Germinal center (tissue), 1 donor: ENCODE measurements at places on chromosomes 5 and 9.

- no peak for DNase-seq
Observed at GRCh38 chr5:120706877-120707276, 242.8 kb downstream of the PRR16 start.

- DNase-seq = no peak
Observed at GRCh38 chr5:148902478-148902877, 76.1 kb downstream of the ADRB2 start.

DNA sequence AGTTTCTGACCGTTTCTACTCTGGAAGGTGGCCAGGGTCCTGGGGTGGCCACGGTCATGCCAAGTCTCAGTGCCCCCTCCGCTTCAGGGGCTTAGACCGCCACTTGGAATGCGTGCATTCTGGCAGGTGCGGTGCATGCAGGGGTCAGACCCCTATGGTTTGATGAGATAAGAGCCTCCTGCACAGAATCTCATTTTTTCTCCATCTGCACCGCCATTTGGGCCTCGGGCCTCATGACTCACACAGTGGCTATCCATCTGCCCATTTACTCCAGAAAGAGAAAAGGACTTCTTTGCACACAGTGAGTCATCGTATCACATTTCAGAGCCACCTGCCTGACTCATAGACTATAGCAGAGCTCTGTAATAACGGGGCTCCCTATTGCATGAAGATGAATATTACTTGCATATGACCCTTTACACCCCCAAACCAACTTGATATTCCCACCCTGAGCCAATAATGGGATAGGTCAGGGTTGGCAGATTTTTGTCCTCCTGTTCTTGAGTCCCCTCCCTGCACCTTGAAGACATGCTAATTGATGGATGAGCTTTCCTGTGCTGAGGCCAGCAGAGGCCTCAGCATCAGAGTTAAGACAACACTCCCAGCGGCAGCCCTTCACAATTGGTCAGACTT lies 157.4 kb downstream of the NR3C1 start:
- DNase-seq = no peak

DNA sequence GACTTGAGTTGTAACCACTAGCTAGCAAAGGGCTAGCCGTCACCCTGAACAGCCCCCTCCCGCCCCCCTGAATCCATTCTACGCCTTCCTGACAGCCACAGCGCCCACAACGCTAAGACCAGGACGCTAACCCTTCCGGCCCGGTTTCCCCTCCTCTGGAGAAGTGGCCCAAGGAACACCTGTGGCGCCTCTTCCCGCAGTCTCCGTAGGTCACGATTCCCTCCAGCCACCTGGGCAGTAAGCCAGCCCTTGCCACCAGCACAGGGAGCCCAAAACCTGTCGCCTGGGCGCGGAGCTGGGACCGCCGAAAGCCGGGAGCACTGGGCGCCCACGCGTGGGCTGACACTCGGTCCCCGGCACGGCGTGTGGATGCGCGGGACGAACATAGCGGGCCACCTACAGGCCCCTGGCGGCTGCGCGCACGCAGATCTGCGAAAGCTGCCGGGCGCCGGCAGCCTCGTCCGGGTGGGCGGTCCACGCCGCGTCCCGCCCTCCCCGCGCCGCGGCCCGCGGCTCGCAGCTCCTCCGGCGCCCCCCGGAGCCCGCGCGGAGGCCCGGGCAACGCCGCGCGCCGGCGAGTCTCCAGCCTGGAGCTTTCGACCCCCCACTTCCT lies 596 bp downstream of the IRF1 start:
- peak; percentile 77 for DNase-seq

GRCh38 chr9:39588500-39589137 lies 233.2 kb downstream of the SPATA31A1 start:
- peak; percentile 1 for DNase-seq

- DNase-seq = no peak
Observed at GRCh38 chr9:83340451-83340850, 197.8 kb downstream of the FRMD3 start.

GRCh38 chr5:130137681-130138080 lies 233.4 kb downstream of the CHSY3 start:
- DNase-seq = no peak

- DNase-seq = no peak
Observed at GRCh38 chr5:150582241-150583109, 58.0 kb upstream of the SYNPO start.

GRCh38 chr5:134098690-134099089 lies 15.8 kb upstream of the TCF7 start:
- DNase-seq = no peak

DNA sequence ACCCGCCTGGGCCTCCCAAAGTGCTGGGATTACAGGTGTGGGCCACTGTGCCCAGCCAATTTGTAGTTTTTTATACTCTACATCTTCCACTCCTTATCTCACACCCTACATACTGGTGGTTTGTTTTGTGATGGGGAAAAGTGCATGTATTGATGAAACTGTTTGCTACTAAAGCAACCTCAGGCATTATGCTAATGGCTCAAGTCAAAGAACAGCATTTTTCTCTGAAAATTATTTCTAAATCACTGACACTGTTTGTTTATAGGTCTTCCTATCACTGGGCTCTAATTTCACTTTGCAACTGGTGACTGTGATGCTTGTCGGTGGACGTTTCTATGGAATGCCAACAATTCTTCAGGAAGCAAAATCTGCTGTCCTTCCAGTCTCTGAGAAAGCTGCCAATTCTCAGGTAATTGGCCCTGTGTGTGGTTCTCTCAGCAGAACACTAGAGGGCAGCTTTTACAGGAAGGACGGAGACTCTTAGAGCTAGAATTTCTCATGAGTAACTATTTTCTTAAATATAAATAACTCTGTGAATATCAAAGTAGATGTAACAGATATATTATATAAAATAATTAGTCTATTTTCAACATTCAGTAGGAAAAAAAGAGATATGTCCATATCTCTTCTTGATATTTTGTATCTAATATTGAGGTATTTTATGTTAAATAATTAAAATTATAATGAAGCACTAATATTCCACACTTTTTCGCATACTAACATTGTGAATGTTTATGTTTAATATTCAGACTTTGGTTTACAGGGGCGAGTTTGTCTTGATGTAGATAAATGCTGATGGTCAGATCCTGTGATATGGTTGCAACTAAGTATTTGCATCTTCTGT lies 244.1 kb downstream of the ADGRV1 start:
- peak; percentile 10 for DNase-seq

DNA sequence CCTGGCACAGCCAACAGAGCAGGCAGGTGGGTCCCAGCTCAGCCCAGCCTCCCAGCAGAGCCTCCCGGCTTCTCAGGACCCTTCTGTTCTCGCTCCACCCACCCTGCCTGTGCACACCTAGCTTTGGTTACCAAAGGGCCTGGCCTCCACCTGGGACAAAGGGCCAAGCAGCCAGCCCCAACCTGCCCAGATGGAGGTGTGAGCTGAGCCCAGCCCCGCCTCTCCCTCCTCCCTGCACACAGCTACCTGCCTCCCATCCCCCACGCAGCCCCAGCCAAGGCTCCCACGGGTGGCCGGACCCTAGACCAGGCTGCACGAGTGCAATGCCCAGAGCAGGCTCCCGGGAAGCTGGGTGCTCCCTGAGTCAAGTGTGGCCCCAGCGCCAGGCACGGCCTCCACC lies 5.6 kb downstream of the TPRN start:
- DNase-seq = no peak

- DNase-seq = no peak
Observed at GRCh38 chr5:170470808-170471404, 32.9 kb upstream of the KCNIP1 start.

DNA sequence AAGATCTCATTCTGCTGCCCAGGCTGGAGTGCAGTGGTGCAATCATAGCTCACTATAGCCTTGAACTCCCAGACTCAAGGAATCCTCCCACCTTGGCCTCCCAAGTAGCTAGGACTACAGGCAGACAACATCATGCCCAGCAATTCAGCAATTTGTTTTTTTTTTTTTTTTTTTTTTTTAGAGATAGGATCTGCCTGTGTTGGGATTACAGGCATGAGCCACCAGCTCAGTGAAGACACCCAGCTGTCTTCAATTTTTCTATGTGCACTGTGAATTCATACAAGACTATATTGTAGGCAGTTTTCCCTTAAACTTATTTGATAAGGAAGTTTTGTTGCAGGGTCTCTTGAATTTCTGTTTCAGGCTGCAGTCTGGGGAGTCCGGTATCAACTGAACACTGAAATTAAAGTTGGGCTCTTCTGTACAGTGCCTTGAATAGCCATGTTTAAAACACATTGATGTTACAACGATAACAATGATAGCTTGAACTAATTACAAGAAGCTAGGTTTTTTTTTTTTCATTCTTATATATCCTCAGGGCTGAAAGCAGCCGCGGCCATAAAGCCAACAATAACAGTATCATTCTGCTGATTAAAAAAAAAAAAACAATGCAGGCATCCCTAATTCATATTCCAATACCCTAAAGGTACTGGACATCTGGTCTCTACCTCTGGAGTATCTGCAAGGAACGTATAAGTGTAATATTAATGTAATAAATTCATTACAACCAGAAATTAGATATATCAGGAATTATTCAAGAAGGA lies 63.5 kb downstream of the MPDZ start:
- DNase-seq = no peak

- DNase-seq = no peak
Observed at GRCh38 chr5:101012880-101013279, 109.8 kb upstream of the ST8SIA4 start.

DNA sequence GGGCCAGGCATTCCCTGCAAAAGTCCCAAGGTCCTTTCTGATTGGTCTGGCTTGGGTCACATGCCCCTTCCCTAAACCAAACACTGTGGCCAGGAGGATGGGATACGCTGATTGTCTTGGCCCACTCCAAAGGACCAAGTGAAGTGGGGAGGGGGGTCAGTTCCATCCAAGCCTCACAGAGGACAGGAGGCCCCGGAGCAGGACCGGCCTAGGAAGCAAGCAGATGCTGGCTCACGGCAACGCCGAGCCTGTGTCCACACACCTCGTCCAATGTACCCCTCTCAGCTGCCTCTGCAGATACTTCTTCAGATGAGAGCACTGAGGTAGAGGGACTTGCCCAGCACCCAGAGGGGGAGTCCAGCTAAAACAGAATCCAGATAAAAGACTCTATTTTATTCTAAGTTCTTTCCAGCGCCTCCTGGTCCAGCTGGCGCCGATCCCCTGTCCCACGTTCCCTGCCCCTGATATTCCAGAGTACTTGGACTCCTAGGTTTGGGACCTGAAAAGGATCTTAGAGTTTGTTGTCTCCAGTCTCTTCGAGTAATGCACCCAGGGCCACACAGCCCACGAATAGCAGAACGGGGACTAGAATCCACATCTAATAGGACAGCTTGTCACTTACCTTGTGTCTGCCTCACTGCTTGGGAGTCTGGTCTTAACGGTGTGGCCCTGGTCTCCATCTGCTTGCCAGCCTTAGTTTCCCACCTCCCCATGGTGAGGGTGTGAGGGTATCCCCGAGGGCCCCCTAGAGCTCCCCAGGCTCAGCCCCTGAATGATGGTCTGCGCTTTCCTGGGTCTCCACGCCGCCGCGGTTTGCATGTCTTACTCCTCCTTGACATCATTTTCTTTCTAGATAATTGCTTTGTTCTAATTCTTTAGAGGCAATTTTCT lies 72.4 kb upstream of the UNC5A start:
- DNase-seq = no peak

DNA sequence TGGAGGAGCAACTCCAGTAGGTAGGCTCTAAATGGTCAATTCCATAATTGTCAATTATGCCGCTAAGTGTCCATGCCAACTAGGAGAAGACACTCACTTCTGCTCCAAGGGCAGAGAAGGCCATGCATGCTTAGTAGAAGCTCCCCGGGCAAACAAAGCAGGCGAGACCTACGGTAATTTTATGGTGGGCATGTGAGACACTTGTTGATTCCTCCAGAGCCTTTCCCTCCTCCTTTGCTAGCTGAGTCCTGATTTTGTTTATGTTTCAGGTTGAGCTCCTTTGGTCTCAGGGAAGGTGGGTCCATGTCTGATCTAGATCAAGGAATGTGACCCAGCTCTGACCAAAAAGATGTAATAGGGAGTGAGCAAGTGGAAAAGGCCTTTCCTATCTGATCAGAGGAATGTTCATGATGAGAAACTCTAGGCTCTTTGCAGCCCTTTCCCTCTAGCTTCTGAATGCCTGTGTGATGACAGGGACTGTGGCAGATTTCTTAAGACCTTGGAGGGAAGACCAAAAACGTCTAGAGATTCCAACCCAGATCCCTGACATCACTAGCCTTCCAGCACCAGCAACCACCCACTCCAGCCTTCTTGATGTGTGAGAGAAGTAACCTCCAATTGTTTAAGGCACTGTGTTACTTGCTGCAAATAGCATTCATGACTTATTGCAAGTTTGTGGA lies 7.7 kb upstream of the CPEB4 start:
- no peak for DNase-seq

DNA sequence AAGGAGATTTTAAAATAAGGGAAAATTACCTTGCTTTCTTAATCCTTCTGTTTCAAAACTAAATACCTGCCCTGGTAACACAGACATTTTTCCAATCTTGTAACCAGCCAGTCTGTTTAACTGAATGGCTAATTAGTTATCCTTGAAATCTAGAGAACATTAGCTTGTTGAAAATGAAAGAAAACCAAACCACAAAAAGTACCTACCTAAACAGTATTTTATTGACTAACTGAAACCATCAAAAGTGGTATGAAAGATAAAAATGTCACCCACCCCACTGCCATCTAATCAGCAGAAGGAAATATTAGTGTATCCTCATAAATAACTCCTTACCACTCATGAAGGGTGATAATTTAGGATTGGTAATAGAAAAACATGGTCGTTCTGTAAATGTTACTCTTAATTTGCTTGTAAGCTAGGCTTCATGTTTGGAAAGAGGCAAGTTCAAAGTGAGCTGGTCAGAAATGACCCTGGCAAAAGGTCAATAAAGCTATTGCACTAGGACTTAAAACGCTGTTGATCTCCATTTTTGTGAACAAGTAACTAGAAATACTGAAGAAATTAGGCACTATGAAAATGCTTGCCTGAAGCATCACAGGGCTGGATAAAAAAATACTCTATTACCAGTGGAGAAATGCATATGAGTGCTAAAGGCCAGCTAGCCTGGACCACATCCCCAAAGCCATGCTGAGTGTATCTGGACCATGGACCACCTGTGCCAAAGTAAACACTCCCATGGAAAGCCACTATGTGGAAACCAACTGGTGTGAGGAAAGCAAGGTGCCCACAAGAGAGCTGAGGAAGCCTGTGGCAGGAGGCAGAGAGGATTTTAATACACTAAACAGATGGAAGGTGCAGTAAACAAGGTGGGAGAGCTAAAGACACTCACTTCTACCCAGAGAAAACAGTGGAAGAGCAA lies 8.4 kb downstream of the SEMA5A start:
- no peak for DNase-seq

GRCh38 chr5:104111632-104112031 lies 549.0 kb upstream of the NUDT12 start:
- no peak for DNase-seq

DNA sequence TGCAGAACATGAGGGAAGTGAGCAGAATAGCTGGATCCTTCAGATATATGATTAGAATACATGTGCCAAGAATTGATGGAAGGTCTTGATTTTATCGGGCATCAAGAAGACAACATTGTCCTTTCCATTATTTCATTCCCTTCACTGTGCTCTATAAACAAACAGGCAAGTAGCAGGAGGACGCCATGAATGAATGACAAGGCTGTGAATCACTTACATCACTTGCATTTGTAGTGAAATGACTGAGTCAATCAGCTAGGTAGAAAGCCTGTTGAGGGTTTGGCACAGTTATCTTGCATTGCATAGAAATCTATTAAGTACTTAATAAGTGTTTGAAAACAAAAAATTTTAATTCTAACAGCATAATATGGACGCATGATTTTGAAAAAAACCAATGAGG lies 548.8 kb upstream of the IZUMO3 start:
- DNase-seq = no peak
